ENCODE measurements at places on chromosomes 5 and 9.

GRCh38 chr5:138927979-138928378, 52.8 kb upstream of the LRRTM2 start:
- DNase-seq, result no peak

GRCh38 chr5:89343666-89344065, 460.7 kb upstream of the MEF2C start:
- no peak for DNase-seq

GRCh38 chr5:171945066-171945465, 61.4 kb downstream of the FBXW11 start:
- DNase-seq, result no peak

- peak; percentile 34 for DNase-seq
These were observed 48.2 kb downstream of the IL31RA start for GRCh38 chr5:55899344-55899743.

DNA sequence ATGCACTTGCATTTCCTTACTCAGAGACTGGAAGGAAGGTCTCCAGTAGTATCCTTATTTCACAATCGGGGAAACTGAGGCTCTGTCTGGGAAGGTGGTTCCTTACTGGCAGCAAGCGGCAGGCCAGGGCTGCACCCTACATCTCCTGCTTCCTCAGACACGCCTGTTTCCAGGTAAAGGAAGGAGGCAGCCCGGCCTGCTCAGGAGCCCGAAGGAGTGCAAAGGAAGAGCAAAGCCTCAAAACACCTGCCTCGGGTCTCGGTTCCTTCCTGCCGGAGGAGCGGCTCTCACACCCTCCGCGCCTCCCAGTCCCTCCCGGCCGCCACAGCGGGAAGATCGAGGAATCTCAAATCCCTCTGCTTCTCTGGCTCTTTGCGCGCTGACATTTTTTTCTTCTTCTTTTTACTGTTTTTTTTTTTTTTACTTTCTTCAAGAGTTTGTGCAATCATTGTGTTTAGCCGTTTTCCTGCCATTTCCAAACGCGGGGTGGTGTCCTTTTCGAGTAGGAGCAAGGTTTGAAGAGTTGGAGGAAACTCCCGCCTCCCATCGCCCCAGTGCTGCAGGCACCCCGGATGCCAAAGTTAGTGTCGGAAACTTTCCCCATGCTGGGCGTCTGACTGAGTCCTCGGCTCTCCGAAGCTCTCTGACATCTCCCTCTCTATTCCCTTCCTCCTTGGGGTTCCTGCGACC, 1.0 kb downstream of the GGTA1 start:
- peak; percentile 42 for DNase-seq

DNA sequence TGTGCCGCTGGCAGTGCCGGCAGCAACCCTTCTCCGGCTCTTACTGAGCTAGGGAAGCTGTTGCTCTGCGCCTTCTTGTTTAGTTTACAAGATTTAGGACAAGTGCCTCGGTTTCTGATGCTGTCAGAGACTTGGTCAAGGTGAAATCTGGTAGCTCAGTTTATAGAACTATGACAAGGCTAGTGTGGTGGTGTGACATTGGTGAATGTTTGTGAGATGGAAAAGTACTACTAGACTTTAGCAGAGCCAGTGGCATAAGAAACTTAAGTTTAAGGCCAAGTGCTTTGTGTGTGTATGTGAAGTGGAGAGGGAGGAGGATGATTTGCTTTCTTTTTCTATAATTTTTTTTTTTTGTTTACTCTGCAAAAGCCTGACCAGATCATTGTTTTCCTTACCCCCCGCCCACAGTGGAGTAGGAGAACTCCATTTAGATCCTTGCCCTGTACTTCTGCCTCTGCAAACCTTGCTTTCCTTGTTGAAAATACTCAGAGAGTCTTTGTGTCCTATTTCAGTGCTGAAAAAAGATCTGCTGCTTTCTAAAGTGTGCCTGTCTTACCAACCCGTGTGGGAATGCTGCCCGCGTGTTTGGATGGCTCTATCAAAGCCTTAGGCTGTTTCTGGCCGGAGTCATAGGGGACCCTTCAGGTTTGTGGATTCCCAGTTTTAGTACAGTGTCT, 75.9 kb downstream of the TRIO start:
- no peak for DNase-seq

DNA sequence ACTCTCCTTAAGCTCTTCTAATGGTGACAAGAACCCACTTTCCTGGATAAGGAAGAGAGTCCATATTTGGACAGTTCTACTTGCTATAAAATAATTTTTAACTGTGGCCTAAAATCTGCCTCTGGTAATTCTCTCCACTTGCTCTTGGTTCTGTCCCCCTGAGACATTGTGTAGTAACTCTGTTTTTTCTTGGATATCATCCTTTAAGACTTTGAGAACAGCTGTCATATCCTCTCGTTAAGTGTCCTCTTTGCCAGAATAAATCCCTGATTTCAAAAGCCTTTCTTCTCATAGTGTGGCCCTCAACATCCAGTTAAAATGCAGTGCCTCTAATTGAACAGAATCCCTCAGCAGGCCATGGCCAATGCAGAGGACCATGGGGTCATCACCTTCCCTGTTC, 101.5 kb downstream of the ARHGEF28 start:
- DNase-seq, result no peak

- no peak for DNase-seq
These were observed 480.1 kb upstream of the MPDZ start for GRCh38 chr9:13759551-13759950.

DNA sequence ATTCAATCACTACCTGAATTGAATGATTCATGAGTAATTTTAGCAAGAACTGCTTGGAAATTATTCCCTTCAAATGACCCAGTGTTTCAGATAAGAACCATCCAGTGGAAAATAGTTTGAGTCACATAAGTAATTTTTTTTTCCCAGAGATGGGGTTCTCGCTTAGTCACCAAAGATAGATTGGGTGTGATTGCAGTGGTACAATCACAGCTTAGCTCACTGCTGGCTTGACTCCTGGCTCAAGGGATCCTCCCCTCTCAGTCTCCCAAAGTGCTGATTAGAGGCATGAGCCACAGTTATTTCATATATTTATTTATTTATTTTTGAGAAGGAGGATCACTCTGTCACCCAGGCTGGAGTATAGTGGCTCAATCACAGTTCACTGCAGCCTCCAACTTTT, 574.5 kb upstream of the ARRDC3 start:
- DNase-seq, result no peak

GRCh38 chr5:149166591-149167100, 25.4 kb downstream of the ABLIM3 start:
- no peak for DNase-seq

DNA sequence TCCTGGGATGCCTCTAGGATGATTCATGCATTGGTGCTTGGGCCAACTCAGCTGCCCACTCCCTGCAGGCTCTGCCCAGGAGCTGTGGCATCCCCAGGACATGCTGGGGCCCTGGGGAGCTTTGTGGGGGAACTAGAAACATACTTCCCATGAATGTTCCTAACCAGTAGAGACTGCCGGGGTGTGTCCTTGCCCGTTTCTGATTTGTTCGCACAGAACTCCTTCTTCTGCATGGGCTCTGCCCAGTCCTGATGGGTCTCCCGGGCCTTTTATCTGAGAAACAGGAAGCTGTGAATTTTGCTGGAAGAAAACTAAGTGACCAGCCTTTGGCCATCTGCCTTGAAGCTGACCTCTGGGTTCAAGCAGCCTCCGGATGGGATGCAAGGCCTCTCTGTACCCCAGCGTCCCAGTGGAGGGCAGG, 71.6 kb upstream of the RNU6ATAC start:
- no peak for DNase-seq

DNA sequence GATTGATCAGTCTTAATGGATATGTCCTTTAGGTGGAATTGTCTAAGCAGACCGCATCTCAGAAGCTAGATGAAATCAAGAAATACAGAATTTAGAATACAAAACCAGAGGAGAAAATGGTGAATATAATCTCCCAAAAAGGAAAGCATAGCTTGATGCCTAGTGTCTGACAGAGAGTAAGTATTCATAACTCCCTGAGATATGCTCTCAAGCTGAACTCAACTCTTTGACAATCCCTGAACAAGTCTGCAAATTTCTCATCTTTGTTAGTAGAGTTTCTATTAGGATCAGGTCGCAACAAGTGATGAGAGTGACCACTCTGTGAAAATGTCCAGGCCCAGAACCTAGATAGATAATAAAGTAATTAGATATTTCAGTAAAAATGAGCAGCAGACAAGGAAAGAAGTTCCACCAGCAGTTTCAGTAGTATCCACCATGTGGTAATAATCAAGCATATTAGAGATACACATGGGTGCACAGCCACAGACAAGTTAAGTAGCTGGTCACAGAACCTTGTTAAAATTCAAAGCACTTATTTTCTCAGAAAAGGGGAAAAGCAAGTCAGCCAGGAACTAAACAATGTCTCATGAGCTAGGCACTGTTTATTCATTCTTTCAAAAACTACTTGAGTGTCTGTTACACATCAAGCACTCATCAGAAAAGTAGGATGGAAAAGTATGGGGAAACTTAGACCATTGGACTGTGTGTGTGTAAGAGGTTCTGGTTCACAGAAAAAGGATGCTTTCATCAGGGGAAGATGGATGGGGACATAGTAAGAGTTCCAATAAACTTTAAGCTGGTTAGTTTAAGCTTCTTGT, 481.5 kb upstream of the TUSC1 start:
- no peak for DNase-seq

GRCh38 chr5:180618829-180619562, 27.7 kb upstream of the SCGB3A1 start:
- DNase-seq, result peak; percentile 55
